ENCODE measurements at places on chromosomes 12 and 14.

- DNase-seq: peak; percentile 30
These were observed 6.0 kb downstream of the PSMD9 start for GRCh38 chr12:121894633-121895032.

DNA sequence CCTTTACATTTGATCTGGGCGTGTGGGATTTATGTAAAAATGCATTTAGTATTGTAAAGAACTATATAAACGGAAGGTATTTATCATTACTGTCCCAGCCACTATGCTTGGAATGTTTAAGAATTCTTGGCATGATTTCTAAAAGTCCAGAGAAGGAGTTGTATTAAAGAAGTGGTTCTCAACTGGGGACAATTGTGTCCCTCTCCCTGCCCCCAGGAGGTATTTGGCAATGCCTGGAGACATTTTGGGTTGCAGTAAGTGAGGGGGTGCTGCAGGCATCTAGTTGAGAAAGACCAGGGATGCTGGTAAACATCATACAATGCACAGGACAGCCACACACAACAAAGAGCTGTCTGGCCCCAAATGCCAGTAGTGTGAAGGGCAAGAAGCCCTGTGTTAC lies 7.2 kb downstream of the SLC38A1 start:
- no peak for DNase-seq

- DNase-seq: no peak
These were observed 97.3 kb upstream of the RASSF8 start for GRCh38 chr12:25861226-25861625.

DNA sequence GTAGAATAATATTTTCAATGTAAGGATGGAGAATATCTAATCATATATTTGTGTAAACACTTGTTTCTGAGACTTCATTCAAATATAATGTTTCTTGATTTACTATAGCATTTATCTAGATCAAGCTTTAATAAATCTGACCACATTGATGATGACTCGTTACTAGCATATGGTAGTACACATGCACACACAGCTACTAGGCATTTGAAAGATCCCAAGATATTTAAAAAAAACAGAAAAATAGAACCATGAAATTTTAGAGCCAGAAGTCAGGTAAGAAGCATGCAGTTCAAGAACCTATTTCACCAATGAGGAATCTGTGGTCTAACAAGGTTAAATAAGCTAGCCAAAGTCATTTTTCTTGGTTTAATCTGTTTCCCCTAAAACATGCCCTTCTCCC lies 32.0 kb downstream of the DCP1B start:
- DNase-seq: peak; percentile 10

DNA sequence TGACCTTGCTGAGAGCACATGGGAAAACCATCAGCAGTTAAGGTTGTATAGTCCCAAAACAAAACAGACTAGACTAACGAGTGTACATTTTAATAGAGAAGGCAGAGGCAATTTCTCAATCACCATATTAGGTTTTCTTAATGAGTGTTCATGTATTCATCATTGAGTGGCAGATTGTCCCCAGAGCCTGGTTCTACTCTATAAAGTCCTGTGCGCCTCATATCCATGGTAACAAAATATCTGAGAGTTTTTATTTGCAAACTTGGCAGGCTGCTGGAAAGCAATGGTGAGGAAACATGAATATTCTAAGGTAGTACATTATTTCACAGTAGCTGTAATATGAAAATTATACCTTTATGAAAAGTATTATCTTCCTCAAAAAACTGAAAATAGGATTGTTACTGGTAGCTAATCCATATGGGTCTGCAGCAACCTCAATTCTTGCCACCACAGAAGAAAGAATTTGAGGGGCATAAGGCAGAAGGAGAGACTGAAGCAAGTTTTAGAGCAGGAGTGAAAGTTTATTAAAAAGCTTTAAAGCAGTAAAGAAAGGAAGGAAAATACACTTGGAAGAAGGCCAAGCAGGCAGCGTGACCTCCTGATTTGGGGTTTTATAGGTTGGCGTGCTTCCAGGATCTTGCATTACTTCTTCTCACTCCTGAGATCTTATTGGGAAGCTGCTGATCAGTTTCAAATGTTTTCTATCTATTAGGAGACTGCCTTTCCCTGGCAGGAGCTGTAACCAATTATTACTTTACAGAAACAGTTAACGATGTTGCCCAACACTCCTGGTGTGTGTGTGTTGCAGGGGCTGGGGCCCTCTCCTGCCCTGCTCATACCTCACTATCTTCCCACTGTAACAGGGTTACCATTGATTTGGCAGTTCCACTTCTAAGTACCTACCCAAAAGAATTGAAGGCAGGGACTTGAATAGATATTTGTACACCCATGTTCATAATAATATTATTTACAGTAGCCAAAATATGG lies 154.0 kb upstream of the NUDT4 start:
- no peak for DNase-seq

- no peak for DNase-seq
These were observed 6.7 kb downstream of the TRMT5 start for GRCh38 chr14:60974090-60974651.

- no peak for DNase-seq
These were observed 1.1 kb upstream of the SPATS2 start for GRCh38 chr12:49366096-49366651.

DNA sequence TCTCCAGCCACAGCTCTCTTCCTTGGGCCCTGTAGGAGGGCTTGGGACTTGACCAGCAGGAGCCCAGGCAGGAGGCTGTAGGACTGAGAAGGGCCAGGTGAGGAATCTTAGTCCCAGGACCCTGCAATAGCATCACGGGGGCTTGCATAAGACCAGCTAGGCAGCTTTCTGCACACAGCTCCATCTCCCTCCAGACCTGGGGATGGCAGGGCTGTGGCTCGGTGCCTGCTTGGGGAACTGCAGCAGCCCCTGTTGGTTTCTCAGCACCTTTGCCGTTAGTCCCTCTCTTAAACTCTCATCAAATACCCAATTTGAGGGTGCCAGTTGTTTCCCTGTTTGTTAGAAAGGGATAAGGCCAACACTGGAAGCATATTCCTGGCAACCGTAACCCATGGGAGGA lies 14.3 kb downstream of the DIO3 start:
- DNase-seq: no peak

GRCh38 chr14:22544881-22545420 lies 44.1 kb downstream of the DAD1 start:
- no peak for DNase-seq

GRCh38 chr14:93533437-93533836 lies 102.7 kb downstream of the UNC79 start:
- no peak for DNase-seq

DNA sequence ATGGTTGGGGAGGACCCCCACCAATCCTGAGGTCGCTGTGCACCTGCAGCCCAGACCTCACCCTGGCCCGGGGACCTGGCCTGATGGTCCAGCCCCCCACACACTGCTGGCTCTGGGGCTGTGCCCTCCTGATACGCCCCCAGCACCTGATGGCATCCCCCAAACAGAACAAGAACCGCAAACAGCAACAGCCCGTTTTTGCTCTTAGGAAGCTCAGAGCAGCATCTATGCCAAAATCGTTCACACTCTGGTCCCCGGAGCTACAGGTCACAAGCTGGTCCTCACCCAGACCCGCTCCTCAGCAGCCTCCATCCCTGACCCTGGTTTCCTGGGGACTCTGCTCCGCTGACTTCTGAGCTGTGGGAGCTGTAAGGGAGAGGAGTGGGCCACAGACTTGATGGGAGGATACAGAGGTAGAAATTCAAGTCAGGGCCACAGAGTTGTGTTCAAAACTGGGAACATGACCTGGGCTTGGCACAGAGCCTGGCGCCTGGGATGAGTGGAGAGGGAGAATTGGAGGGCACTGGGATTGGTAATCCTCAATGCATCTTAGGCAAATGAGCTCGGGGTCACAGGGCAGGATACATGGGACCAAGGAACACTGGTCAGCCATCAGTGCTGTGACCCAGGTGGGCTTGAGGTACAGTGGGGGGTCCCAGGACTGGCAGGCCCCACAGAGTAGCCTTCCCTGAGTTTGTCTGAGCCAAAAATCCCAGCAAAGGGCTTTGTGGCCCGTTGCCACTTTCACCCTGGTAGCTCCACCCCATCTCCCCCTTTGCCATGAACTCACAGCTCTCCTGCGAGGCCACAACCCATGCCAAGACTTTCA lies 170.9 kb upstream of the RTL1 start:
- no peak for DNase-seq

GRCh38 chr12:112419297-112420133 lies 768 bp downstream of the PTPN11 start:
- peak; percentile 73 for DNase-seq

DNA sequence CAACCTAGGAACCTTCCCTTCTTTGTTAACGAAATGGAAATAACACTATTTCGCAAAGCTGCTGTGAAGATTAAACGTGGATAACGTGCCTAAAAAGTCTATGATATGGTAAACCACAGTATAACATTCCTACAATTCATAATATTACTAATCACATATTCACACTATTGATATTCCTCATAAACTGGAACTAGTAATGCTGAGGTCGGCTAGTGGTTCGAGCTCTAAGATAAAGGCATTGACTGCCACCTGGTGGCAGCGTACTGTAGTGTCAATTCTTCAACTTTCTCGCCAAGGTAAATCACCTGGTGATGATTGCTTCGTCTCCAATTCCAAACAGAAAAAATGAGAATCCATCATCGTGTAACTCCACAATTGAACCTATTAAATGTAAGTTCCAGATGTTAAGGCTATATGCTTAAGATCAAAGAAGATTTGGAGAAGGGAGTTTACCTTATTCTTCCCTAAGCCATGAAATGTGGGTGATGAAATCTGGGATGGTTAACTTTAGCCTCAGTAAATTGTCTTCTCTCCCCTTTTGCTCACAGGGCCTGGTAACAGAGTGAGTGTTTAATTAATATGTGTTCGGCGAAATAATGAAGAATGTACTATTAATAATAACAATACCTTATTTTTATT lies 197.5 kb upstream of the TMEM132C start:
- DNase-seq: peak; percentile 42

GRCh38 chr12:127790376-127790775 lies 476.6 kb upstream of the TMEM132C start:
- DNase-seq: no peak

- DNase-seq: no peak
These were observed 300.5 kb downstream of the CACNA1C start for GRCh38 chr12:2353281-2353680.

DNA sequence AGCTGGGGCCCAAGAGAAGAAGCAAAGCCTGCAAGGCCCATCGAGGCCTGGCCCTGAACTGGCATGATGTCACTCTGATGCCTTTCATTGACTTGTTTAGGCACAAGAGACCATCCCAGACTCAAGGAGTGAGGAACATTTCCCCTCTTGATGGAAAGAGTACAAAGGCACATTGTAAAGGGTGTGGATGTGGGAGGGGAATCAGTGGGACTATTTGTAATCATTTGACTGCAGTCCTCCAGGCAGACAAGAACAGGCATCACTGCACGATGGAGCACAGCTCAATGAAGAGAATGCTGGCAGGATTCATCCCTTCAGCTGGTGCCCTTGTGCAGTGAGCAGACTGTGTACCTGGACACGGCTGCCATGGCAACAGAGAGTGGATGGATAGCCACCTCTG lies 87.9 kb downstream of the LGMN start:
- DNase-seq: no peak

DNA sequence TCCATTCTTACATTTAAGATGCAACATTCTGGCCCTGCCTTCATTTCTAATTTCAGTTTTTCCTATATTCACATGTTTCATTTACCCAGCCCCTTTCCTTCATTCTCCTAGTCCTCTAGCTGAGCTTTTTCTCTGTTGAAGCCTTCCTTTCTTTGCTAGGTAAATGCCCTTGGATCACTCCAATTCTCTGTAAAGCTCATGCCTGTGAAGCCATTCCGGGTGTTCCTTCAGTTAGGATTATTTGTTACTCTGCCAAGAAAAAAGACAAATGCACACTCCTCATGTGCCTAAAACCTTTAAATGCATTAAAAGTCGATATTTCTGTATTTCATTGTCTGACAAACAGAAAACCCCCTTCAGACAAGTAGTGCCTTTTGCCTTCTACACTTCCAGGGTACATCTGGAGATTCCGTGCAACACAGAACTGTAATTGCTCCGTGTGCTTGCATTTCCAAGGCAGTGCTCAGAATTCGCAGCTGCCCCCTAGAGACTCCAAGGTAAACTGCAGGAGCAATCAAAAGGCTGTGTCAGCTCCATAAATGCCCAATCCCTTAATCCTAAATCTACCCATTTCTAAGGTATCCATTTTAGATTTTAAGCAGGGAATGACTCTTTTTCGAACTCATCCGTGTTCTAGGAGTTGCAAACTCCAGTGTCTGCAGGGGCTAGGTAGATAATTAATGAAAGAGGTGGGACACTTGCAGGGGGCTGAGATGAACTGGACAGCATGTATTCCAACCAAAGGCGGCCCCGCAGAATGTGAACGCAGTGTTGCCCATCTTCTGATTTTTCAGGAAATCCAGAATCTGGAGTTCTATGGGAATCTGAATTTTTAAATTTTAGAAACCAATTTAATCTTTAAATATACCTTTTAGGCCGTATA lies 320.2 kb downstream of the GRIN2B start:
- DNase-seq: no peak

GRCh38 chr12:121238604-121239350 lies 28.8 kb downstream of the P2RX4 start:
- DNase-seq: no peak

DNA sequence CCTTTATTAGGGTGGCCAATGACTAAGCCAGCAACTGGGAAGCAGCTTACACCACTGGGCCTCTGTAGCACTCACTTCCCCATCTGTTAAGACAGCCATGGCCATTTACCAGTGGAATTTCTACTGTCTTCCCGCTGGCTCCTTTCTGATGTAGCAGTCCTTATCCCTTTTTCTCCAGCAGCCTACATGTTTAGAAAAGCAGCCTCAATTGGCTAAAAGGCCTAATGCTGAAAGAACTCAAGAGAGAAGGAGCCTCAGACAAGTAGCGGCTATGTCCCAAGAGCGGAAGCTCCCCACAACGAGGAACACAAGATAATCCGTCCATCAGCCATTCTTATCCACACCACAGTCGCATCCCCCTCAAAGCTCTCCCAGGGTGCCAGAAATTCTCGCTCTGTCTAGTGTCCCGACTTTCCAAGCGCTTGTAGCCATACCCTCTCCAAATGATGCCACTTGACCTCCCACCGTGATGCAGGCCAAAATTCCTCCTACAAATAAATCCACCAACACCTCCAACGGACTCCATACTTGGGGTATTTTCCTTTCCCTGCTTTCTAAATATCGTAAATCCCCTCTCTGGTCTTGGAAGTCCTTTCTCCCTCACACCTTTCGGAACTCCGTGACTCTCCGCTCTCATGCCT lies 624 bp downstream of the M6PR start:
- no peak for DNase-seq

- DNase-seq: no peak
These were observed 25.4 kb downstream of the SVOP start for GRCh38 chr12:108995370-108995992.

GRCh38 chr14:32201816-32202490 lies at the start of gene RNU6-7:
Gene RNU6-7, plus strand, starts transcription at chr14:32202045.
- no peak for DNase-seq

Measured in HTR-8/SVneo (cell line).